ENCODE measurements at places on chromosomes 11 and 22.
A peak's percentile ranks its signal among the peaks of the same experiment; 100 is the strongest.

GRCh38 chr22:40634119-40634903 is 2.2 kb downstream of the MRTFA start:
- DNase-seq = no peak

DNA sequence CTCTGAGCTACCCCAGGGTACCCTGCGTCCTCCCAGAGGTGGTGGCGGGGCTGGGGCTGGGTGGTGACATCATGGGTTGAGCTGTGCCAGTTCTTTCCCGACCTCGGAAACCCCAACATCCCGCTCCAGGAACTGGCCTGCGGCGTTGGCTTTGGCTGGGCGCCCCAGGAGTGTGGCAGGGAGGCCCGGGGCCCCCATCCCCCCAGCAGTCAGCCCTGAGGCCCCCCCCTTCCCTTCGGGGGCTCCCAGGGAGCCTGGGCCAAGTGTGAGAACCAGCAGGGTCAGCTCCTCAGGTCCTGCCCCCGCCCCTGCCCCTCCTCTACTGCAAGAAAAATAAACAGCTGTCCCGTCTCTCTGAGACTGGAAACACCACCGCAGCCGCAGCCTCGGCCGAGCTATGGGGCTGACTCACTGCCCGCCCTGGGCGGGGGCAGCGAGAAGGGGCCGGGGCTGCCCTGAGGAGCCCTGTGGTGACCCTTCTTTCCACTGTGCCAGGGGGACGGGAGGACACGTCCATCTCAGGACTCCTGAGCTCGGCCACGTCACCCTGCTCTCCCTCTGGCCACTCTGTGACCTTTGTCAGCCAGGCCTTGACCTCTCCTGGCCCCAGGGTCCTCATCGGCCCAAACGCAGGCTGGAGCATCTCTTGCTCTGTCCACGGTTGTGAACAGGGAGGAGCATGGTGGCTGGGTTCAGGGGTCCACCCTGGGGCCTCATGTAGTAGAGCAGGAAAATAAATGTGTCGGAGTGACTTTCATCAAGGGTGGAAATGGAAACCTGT is 73.4 kb downstream of the WNT7B start:
- no peak for DNase-seq

GRCh38 chr11:117731722-117732290 is 65.2 kb downstream of the DSCAML1 start:
- no peak for DNase-seq

GRCh38 chr22:21972293-21972779 is 10.3 kb downstream of the TOP3B start:
- DNase-seq = peak; percentile 63

GRCh38 chr22:46043816-46044620 is 67.1 kb upstream of the WNT7B start:
- no peak for DNase-seq

GRCh38 chr11:45572354-45573123 is 92.9 kb downstream of the CHST1 start:
- DNase-seq = no peak

DNA sequence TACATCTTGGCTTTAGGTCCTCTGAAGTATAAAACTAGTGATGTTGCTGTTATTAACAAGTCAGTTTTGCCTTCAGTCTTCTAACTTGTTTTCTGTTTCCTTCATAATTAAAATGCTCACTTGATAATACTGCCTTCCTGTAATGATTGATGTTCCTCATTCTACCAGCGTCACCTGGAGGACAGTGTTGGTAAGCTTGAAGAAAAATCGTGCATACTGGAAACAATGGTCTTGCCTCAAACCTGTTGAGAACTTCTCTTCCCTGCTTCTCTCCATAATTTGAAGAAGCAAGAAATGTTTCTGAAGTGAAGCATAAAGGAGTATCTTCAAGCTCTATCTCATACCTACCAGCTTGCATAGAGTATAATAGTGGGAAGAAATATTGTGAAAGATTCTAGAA is 3.0 kb downstream of the YWHAH start:
- DNase-seq = no peak

- DNase-seq = no peak
Observed at GRCh38 chr22:46052331-46052771, 75.4 kb upstream of the WNT7B start.

DNA sequence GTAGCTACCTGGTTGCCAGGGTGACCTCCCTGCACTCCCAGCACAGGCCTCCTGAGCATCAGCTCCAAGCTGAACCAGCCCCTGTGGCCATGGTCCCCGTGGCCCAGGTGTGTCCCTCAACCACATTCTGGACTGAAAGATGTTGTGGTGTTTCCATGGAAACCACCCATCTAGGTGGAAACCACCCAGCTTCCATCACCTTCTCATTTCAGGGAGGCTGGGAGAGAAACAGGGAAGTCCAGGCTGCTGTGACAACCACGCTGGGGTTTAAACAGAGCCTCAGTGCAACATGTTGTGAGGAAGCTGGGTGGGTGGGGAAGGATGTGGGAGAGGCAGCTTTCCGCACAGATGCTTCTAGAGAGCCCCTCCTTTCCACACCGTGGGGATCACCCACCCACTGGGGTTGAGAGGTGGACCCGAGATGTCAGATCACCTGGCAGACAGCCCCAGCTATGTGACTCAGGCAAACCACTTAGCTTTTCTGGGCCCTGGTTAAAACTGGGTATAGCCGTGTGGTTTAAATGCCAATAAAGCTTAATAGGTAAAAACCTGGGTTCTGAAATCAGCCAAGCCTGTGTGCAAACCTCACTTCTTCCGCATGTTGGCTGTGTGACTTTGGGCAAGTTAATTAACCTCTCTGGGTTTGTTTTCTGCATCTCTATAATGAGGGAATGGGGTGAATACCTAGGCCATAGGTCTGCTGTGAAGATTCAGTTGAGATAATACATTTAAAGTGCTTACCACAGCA is 46.4 kb downstream of the CD82 start:
- no peak for DNase-seq

- no peak for DNase-seq
Observed at GRCh38 chr11:15189641-15190365, 75.1 kb downstream of the INSC start.

- DNase-seq = no peak
Observed at GRCh38 chr11:67666676-67667489, 7.5 kb downstream of the ALDH3B2 start.

GRCh38 chr22:24088816-24089215 is 77.7 kb downstream of the CABIN1 start:
- DNase-seq = no peak

DNA sequence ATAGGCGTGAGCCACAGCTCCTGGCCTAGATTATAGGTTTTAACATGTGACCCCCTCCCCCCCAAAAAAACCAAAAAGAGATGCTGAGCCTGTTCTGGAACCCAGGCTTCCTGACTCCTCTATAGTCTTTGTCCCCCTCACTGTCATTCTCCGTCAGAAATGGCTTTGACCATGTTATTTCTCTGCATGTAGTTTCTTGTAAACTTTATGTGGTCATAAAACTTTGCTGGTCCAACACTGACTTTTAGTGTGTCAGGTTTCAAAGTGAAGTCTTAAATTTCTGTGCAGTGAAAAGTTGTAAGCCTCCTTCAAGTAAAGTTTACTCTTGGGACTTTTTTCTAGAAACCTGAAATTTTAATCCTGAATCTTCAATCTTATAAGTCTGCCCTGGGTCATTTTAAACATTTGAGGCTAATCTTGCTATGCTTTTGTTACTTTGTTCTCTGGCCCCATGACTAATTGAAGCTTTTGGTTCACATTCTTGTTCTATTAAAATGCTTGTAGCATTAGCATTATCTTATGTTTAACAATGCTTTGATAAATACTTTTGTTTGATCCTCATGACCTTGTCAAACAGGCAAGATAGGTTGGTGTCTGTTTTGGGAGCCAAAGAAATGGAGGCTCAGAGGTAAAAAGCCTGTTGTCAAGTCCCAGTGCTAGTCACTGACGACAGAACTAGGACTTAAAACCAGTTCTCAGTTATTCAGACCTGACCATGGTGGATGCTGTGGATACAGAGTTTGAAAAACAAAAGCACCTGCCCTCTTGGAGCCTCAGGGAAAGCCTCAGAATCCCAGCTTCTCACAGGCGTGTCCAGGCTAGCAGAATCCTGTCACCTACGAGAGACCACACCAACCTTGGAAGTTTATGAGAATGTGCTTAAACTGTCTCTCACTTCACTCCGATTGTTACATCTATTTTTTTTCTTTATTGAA is 87.7 kb upstream of the HORMAD2 start:
- DNase-seq = no peak

- DNase-seq = no peak
Observed at GRCh38 chr22:19962909-19963806, 21.5 kb upstream of the TXNRD2 start.

DNA sequence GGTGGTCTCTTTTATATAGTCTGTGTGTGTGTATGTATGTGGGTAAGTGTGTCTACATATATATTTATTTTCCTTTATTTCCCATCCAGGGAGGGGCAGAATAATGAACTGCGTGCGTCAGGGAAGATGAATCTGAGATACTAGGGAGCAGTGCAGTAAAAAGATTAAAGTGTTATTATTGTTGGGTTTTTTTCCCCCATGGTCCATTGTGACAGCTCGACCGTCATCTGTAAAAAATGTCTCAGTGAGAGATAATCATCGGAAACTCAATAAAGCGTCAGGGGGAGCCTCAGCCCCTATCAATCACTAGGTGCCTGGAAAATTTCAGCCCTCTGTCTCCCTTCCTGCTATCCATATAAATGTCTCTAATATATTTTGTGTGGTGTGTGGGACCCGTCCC is 64.6 kb downstream of the CLPB start:
- DNase-seq = no peak

DNA sequence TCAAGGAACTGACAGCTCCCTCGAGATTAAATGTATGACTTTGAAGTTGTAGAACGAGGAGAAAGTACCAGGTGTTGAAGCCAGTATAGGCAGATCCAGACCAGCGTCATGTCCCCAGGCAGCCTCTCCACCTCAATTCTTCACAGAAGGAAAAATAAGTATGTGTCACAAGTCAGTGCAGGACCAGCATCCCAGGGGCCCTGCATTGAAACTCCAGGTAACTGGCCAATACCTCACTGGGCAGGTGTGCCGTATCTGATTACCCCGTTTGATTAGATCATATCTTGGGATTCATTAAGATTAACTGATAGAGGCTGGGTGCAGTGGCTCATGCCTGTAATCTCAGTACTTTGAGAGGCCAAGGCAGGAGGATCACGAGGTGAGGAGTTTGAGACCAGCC is 466.7 kb upstream of the B3GAT1 start:
- DNase-seq = no peak

Data from GM18507 (cell line).